ENCODE measurements at places on chromosomes 12 and 14.

DNA sequence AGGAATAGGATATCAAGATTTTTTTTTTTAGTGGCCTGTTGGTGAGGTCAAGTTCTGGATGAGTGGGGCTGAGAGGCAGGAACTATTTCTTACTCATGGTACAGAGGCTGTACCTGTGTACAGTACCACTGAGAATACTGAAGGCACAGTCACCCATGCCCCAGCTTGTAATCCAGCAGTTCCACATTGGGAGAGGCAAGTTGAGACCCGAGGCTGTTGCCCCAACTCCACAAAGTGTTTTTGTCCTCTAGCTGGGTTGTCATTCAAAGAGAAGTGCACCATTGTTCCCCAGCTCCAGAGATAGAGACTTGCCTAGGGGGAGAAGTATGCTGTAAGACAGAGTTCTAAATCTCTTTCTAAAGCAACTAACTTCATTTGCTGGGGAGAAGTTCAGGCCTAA is 38.7 kb downstream of the ARID2 start:
- no peak for DNase-seq

DNA sequence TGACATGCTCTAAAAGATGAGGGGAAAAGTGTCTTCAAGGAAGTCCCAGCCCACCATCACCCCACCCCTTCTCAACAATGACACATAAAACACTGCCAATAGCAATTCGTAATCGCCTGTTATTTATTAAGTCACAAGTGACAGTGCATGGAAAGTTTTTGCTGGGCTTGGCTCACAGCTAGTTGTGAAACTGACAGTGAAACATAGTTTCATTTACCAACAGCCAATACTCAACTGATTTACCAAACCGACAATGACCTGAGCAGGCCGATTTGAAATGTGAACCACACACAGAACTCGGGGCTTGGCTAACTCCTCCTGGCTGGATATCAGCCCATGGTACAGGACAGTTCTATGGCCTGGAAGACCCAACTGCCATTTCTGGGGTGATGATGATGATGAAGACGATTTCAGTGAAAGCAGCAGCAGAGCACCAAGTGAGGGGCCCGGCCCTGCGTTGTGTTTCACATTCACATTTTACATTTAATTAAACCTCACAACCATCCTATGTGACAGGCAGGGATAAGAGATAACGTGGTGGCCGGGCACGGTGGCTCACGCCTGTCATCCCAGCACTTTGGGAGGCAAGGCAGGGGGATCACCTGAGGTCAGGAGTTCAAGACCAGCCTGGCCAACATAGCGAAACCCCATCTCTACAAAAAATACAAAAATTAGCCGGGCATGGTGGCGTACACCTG is 42.7 kb downstream of the CAMKK2 start:
- DNase-seq = no peak

- peak; percentile 77 for DNase-seq
These were observed 58.2 kb downstream of the DICER1 start for GRCh38 chr14:95098984-95099599.

GRCh38 chr14:94097091-94097490 is 13.4 kb upstream of the IFI27 start:
- DNase-seq = no peak

- no peak for DNase-seq
These were observed 93.4 kb upstream of the SLCO1C1 start for GRCh38 chr12:20601668-20602280.

- DNase-seq = no peak
These were observed 319.6 kb upstream of the RTL1 start for GRCh38 chr14:101223127-101223526.

GRCh38 chr14:34781242-34781641 is 66.8 kb upstream of the CFL2 start:
- peak; percentile 21 for DNase-seq

Measured in lung (tissue), 17 donors.